ENCODE measurements at places on chromosomes 1 and 21.

DNA sequence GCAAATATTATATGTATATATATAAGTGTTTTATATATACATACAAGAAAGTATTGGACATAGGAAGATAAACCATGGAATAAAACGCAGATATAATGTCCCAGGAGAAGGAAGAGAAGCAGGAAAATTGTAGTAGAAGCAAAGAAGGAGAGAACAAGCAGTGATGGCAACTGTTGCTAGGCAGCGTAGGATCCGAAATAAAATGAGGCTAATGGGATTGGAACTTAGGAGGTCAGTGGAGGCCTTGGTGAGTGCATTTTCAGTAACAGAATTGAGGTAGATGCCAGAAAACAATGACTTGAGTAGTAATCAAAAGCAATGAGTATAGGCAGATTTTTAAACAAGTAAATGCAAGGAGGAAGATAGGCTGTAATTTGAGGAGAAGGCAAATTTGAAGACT, 265.8 kb downstream of the LRRC7 start:
- DNase-seq, result no peak

- no peak for DNase-seq
Observed at GRCh38 chr1:204094856-204095634, 22.1 kb downstream of the SOX13 start.

DNA sequence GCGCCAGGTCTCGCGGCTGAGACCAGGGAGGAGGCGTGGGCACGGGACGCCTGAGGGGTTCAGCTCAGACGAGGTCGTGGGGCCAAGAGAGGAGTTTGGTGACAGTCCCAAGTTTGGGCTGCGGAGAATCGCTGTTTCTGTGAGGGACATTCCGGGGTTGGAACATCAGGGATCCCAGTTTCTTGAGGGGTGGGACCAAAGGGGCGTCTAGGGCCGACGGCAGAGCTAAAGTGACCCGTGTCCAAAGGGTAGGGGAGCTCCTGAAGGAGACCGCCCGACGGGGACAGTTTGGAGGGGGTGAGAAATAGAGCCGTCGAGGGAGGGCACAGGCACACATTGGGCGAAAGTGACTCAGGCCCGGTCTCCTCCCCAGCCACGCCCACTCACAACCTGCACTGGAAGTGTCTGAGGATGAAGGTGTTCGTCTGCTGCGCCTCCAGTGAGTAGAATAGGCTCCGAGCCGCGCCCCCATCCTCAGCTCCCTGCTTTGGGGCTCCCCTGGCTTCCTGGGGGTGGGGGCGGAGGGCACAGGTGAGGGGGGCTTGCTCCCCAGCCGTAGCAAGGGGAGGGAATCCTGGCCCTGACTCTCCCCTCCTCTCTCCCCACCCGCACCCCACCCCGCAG, 7.0 kb downstream of the EFNA3 start:
- no peak for DNase-seq

DNA sequence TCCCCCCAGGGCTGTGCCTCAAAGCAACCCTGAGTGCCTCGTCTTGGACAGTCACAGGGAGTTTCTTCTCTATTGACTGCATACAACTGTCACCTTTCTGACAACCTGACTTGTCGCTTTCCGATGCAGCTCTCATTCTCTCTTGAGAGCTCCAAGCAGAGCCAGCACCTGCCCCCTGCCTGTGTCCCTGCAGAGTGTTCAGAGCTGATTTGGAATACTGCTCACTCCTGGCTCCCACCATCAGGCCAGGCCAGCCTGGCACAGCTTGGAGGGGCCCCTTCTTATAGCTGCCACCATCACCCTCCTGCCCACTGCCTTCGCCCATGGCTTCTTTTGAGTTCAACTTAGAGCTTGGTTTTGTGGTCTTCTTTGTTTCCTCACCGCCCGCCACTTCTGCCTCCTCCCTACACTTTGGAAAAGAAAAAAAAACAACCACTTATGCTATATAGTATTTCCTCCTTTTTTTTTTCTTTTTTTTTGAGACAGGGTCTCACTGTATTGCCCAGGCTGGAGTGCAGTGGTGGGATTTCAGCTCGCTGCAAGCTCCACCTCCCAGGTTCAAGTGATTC, 12.3 kb downstream of the NCF2 start:
- no peak for DNase-seq

DNA sequence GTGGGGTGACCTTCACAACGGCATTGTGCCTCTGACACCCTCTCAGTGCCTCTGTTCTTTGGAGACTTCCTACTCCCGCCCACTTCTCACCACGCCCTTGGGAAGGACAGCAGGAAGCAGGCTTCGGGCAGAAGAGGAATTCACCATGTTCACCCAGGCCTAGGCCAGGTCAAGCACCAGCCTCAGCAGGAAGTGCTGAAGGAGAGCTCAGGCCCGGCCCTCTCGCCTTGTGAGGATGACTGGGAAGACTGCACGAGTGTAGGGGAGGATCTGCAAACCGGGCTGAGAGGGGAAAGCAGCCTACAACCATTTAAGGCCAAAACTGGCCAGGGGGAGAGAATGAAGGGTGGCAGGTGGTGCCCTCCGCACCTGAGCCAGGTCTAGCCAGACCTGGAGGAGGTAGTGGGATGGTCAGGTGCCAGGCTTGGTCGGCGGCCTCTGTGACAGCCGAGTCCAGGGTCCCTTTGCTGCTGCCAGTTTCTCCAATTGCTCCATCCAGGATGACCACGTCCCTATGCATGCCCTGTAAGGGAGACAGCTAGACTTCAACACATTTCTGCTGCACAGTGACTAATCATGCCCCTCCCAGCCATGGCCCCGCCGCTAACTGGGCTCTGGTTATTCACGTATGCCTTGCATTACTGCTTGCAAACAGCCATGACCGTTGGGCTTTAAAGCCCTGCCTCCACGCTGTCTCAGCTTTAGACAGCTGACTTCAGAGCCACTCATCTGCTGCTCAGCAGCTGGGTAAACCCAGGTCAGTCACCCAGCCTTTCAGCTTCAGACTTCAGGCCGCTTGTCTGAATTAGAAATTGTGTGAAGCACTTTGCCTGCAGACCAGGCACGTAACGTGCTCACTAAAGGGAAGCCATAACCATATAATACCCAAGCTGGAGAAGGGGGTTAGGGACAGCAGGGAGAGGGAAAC, 8.9 kb downstream of the MRTO4 start:
- no peak for DNase-seq

GRCh38 chr1:102241431-102242338, 245.0 kb upstream of the OLFM3 start:
- DNase-seq, result no peak

DNA sequence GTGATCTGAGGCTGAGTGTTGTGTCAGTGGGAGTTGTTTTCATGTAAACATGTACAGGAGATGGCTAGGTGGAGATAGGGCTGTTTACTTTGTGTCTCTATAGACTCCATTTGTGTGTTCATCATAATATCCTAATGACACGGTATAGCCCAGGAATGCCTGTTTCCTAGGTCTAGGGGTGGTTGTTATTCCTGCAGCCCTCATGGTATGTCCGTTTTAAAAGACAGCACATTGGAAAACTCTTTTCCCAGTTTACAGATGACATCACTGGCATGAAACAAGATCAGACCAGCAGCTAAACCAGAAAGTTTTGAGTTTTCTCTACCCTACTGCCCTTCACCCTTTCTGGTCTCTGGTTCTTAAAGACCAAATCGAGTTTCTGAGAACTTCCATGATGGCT, 227.3 kb upstream of the TMEM51 start:
- DNase-seq, result no peak

- DNase-seq, result peak; percentile 44
Observed at GRCh38 chr21:44427241-44428120, 27.8 kb upstream of the LRRC3 start.

- no peak for DNase-seq
Observed at GRCh38 chr1:29555043-29555620, 318.8 kb downstream of the PTPRU start.

GRCh38 chr1:58586271-58586670, 9.2 kb upstream of the TACSTD2 start:
- DNase-seq, result no peak

DNA sequence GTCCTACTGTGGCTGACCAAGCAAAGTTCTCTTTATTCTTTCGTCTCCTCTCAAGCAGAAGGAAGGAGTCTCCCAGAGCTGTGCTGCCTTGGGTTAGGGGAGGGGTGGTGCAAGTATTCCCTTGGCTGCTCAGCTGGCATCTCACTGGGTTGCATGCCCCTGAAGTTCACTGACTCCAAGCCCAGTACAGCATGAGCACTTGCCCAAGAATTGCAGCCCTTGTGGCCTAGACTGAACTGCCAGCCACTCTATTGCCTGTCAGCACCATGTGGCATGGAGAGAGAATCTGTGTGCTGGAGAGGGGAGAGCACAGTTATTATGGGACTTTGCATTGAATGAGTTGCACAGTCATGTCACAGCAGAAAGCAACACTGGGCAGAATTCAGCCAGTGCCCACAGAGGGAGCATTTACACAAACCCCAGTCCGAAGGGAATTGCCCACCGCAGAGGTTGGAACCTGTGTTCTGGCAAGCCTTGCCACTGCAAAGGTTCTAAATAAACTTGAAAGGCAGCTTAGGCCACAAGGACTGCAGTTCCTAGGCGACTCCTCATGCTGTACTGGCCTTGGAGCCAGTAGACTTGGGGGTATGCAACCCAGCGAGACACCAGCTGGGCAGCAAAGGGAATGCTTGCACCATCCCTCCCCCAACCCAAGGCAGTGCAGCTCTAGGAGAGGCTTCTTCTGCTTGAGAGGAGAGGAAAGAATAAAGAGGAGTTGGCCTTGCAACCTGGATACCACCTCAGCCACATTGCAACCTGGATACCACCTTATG, 28.8 kb downstream of the DR1 start:
- DNase-seq, result no peak

DNA sequence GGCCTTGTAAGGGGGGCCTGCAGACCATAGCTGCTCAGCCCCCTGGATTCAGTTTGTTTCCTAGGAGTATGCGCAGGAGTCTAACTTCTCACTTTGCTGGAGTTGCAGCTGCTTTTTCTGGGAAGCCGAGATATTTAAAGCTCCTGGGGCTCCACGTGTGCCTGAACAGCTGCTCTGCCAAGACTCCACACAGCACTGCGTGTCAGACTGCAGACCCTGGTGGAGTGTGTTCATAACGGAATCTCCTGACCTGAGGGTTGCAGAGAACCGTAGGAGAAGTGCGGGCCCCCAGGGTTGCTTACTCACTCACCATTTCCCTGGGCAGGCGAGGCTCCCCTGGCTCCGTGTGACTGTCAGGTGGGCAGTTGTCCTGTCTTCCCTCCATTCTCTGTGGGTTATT, 474.3 kb upstream of the TMPRSS15 start:
- no peak for DNase-seq

- DNase-seq, result no peak
Observed at GRCh38 chr1:230299191-230300006, 126.7 kb downstream of the PGBD5 start.

- DNase-seq, result no peak
Observed at GRCh38 chr1:89609781-89610456, 23.0 kb upstream of the LRRC8C start.

- DNase-seq, result no peak
Observed at GRCh38 chr1:94875794-94876193, 51.1 kb downstream of the CNN3 start.

DNA sequence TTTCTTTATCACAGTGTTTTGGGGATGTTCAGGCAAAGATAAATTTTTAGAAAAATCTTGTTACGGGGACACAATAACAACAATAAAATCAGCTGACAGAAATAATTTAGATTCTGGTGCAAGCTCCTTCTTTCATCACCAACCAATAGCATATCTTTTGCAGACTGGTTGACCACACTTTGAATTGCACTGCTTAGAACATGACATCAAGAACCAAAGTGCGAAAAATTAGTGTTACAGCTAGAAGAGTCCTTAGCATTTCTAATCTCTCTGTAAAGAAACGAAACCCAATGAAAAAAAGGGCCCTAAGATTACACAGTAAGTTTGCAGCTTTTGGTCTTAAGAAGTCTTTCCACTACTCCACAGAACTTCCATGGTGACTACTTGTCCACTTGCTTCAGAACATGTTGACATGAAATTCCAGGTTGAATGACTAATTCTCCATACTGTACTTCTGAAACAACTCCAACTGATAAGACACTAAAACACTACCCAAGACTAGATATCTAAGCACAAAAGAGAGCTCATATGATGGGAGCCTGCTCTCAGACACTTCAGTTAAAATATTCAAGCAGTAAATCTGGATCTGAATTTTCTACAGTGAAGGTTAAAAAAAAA, 31.3 kb downstream of the XKR8 start:
- DNase-seq, result no peak

DNA sequence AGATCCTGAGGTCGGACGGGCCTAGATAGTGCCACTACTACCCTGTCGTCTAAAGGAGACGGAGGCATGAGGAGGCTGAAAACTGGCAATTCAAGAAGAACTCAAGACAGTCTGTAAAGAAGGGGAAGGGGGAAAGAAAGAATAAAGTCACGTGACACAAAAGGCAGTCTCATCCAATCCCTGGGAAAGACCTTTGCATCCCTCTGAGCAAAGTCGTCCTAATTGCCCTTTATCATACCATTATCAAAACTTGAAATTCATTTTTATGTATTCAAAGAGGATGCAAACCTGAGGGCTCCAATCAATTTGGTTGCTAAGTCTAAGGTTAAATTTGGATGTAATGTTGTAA, 2.2 kb downstream of the DUSP10 start:
- no peak for DNase-seq

DNA sequence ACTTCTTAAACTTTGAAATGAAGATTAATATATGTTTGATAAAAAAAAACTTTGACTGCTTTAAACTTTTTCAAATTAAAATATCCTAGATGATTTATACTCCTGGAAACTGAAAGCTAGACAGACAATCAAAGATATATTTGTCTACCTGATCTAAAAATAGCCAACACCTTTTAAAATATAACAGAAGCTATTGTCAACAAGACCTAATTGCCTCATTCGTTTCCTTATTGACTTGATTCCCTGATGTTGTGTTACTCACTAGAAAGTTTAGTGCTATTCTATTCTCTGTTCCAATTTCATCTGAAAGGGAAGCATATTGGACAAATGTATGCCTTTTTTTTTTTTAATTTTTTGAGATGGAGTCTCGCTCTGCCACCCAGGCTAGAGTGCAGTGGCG, 445.6 kb upstream of the ADAMTS5 start:
- no peak for DNase-seq

DNA sequence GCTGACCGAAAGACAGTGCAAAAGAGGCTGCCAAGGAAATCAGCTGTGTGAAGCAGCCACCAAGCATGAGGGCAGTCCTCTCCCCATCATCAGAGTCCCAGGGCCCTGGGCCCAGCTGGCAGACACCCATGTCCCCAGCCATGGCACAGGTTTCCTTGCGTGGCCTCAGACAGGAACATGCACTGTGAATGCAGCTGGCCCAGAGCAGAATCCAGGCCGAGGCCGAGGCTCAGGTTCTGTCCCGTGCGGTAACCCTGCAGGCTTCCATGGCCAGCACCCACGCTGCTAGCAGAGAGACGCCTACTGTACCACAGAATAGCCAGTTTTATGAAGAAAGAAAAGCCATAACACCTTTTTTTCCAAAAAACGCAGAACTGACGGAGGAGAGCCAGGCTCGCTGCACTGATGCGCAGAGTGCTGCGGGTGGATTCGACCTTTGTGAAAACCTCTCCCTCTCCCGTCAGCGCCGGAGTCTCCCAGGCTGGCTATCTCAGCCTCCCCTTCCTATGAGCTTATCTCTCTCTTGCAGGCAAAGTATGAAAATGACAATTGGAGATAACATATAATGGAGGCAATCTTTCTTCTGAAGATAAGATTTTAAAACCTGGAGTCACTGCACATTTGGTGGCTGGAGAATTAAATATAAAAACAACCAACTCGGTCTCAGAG, 106.6 kb downstream of the NPHP4 start:
- peak; percentile 73 for DNase-seq

GRCh38 chr1:194281376-194281775, 1095.0 kb upstream of the B3GALT2 start:
- DNase-seq, result no peak

All from posterior cingulate gyrus (tissue), 11 donors.